Stimulated activated CD4-positive, alpha-beta T cell treated with anti-CD3 and anti-CD28 coated beads, Interleukin-1b, Interleukin-23, amount 100 ng/mL, for 24 hours (primary cell): ENCODE measurements at places on chromosomes 7 and 10.

- DNase-seq: no peak
Measured at GRCh38 chr7:1192171-1192676, 32.2 kb upstream of the ZFAND2A start.

DNA sequence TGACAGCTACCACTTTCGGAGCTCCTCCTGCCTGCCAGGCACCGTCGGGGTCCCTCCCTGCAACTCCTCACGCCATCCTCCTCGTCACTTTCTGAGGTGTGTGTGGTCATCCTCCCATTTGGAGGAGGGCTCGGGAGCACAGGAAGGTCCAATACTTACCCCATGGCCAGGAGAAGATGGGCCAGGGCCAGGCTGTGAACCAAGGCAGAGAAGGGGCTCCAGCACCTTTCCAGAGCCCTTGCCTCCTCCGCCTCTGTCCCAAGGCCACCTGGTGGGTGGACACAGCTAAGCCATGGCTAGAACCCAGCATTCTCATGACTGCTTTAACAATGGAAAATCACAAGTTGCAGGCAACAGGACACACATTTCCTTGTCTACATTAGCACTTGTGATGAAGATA lies 215.5 kb downstream of the TCERG1L start:
- no peak for DNase-seq

DNA sequence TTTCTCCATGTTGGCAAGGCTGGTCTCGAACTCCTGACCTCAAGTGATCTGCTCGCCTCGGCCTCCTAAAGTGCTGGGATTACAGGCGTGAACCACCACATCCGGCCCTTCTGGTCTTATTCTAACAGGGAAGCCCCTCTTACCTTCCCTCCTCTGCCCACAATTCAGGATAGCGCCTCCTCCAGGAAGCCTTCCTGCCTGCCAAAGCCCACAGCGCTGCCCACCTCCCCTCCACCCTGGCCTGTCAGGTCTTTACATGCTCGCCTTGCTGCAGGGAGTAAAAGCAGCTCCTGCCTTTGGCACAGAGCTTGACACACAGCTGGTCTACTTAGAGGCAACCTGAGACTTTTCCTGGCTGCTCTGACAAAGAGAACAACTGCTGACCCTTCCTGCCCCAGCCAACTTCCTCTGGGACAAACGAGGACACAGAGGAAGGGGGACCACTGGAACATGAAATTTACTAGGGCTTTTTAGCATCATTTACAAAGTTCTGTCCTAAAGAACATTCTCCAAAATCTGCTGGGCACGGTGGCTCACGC lies 13.2 kb downstream of the MLXIPL start:
- no peak for DNase-seq

- DNase-seq: no peak
Measured at GRCh38 chr7:149616898-149617297, 119.3 kb upstream of the ZNF746 start.

GRCh38 chr7:120760050-120760449 lies 97.9 kb downstream of the TSPAN12 start:
- DNase-seq: no peak

- no peak for DNase-seq
Measured at GRCh38 chr7:33711231-33712019, 193.9 kb upstream of the BMPER start.
